ENCODE measurements at places on chromosomes 11 and 22. TPM values are rescaled to one million over a fixed set of nuclear protein-coding genes. Genes with fewer than 3 reads are reported as not detected.

PKNOX2 gene
- under 0.01 TPM for total RNA-seq

ZC3H7B gene
- 51.6 TPM for total RNA-seq

GUCY1A2 gene
- 0.18 TPM for total RNA-seq

P2RX6 gene
- not detected for total RNA-seq

TPCN2 gene
- total RNA-seq: 8.9 TPM

CNTN5 gene
- total RNA-seq: not detected

GRIA4 gene
- not detected for total RNA-seq

MRGPRF gene
- 34.2 TPM for total RNA-seq
